ENCODE measurements at places on chromosomes 3 and 15.
A peak's percentile ranks its signal among the peaks of the same experiment; 100 is the strongest.

- no peak for DNase-seq
Measured at GRCh38 chr3:2940062-2940461, 170.1 kb downstream of the IL5RA start.

DNA sequence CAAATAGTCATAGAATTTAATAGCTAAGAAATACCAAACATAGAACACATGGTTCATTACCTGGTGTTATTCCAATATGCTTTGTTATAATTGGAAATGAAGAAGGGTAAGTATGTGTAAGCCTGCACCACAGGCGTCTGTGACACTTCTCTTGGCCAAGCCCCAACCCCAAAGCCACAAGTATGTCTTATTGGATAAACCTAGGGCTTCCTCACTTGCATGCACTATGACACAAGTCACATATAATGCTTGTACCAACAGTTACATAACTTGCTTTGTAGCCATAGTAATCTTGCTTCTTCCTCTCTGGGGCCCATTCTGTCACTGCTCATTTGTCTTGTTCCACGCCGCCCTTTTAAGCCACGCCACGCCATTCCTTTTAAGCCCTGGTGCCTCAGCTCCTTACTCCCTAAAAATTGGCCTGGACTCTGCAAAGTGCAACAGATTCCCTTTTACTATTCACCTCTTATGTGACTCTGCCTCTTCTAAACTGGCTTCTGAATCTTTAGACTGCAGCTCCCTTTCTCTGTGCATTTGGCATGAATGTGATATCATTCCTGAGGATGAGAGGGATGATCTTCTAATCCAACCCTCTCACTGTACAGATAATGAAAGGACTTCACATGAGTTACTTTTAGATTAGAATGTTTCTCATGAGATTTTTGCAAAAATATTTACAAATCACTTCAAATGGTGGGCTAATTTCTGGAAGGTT, 48.1 kb upstream of the EPHA3 start:
- peak; percentile 3 for DNase-seq

DNA sequence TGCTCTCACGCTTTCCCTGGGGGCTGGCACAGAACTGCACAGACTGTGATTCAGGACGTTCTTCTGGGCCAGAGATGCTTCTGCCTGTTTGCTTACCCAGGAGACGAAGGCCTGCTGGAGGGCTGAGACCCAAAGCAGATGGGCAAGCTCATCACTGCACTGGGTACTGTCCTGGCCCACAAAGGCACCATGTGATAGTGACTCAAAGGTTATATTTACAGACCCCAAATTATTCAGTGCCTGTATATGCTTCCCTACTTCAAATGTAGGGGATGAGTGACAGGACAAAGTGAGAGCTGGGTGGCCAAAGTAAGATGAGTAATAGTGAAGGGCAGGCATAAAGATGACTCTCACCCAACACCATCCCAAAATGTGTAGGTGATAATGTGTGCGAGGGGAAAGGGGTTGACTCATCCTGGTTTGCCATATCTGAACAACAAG, 127.4 kb downstream of the WDR76 start:
- DNase-seq, result no peak

- DNase-seq, result peak; percentile 29
Measured at GRCh38 chr15:29570121-29570947, 251.9 kb downstream of the TJP1 start.

GRCh38 chr15:82952158-82953081, at the start of gene HOMER2:
TSS of gene HOMER2 (minus strand) at chr15:82952720. CDS start at chr15:82952535, 185 bp downstream.
- peak; percentile 64 for DNase-seq

DNA sequence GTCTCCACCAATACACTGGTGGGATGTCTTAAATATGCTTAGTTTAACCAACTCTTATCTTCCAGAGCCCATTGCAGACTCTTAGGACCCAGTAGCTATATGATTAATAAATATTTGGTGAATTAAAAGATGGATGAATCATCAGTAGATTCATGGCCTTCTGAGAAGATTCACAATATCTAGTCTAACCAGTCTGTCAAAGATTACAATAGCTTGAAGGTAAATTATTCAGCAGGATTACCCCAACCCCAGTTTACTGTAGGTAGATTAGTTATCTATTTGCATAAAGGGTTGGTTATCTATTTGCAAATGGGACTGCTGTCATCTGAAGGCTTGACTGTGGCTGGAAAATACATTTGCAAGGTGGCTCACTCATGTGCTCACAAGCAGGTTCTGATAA, 239.4 kb upstream of the THRB start:
- no peak for DNase-seq

DNA sequence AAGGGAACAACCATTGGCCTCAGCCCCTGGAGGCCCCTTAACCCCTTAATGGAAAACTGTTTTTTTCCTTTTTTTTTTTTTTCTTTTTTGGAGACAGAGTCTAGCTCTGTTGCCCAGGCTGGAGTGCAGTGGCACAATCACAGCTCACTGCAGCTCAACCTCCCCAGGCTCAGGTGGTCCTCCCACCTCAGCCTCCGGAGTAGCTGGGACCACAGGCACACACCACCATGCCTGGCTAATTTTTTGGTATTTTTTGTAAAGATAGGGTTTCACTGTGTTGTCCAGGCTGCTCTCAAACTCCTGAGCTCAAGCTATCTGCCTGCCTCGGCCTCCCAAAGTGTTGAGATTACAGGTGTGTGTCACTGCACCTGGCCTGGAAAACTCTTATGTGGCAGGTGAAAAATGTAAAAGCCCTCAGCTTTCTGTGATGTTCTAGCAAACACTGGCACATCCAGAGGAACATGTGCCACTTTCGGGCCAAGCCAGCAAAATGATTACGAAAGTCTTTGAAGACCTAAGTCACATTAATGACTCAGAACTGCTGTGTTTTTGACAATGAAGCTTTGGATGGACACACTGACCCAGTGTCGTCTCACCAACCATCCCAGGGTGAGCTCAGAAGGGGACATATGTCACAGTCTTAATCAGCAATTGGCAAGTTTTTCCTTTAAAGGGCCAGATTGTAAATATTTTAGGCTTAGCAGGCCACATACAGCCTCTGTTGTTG, 189.3 kb upstream of the TPM1 start:
- DNase-seq, result no peak

GRCh38 chr3:150036780-150037179, 66.1 kb upstream of the PFN2 start:
- DNase-seq, result no peak
